NCI-H748 treated with DMSO at 0.1 percent for 48 hours (cell line): ENCODE measurements at places on chromosomes 6 and 20.

- no peak for DNase-seq
Measured at GRCh38 chr6:43940393-43941087, 170.5 kb downstream of the VEGFA start.

DNA sequence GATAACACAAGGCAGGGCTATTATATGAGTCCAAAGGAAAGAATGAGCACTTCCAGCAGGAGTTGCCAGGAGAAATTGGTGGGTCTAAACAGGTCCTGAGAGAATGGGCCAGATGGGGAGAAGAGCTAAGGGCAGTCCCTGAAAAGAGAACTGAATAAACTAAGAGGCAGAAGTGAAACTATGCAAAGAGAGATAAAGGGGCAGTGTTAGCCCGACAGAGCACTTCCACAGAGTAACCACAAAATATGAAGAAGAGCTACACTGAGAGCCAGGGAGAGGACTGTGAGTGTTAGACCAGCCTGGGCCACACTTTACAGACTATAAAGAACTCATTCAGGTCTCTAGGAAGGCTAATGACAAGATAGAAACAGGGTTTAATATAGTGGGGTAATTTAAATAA, 43.8 kb downstream of the RALGAPA2 start:
- no peak for DNase-seq

DNA sequence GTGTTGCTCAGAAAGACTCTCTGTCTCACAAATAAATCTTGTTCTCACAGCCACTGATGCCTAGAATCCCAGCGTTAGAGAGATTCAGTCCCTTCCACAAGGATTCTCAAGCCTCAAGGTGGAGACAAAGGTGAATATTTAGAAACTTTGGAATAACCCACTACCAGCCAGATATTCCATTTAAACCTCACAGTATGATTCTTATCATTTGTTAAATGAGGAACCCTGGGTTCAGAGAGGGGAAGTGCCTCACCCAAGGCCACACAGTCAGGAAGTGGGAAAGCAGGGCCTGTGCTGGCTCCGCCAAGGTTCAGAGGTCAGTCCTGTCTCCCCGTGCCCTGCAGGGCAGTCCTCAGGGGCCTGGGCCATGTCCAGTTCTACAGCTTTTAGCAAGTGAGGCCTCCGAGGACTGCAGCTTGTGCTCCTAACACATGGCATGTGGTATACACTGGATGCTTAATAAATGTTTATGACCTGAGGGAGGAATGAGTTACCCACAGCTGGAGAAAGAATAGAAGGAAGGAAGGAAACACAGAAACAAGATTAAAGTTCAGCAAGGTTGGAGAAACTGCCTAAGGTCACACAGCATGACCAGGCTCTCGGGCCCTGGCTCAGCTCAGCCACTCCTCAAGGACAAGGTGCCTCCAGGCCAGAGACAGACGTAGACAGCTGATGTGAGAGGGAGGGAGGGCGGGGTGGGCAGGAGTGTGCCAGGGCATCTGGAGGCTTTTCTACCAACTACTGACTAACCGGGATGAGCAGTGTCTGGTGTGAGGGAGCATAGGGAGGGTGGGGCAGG, 3.9 kb upstream of the TGM2 start:
- no peak for DNase-seq

DNA sequence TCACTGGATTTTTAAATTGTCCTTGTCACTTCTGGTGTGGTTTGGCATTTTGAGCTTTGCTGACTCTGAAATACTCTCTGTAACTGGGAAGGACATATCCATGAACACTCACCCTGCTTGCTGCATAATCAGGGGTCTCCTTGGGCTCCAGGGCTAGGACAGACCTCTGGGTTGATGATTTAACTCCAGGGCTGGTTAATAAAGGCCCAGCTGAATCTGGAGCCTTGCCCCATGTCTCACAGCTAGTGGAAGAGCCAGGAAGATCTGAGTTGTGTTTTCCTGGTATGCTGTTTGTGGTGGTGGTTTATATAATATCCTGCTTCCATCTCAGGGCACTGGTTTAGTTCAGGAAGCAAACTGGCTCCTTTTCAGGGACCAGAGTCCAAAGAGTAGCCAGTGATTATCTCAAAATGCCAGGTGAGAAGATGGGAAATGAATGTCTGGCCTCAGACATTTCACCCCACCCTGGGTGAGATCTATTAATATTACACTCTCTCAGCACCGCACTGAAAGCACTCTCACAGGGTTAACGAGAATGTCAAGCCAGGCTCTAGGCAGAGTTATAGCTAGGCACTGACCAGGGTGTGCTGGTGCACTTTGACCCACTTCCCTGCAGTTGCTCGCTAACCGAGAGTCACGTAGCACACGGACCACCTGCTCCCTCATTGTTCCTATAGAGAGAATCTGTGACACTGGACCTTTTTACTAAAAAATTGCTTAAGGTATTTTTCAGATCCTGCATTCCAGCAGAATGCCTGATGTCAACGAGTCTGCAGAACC, 90.1 kb upstream of the SLC22A16 start:
- DNase-seq: no peak

DNA sequence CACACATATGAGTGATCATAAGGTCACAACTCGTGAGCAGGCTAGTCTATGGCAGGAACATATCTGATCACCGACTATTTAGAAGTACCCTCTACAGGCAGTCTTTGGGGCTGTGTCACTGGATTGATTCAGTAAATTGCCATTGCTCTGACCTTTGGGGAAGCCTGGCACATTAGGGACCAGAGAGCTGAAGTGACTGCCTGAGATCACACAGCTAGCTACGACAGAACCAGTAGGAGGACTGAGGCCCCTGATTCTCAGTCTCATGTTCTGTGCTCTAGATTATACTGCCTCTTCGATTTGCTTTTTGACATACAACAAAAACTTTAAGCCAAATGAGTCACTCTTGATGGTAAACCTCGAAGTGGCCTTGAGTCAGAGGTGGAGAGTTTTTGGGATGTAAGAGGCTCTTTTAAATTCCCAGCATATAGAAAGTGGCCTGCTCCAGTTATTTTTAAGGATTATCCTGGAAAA, 247.5 kb upstream of the SUPT3H start:
- no peak for DNase-seq

GRCh38 chr6:150575836-150576235, 23.8 kb upstream of the PLEKHG1 start:
- no peak for DNase-seq

DNA sequence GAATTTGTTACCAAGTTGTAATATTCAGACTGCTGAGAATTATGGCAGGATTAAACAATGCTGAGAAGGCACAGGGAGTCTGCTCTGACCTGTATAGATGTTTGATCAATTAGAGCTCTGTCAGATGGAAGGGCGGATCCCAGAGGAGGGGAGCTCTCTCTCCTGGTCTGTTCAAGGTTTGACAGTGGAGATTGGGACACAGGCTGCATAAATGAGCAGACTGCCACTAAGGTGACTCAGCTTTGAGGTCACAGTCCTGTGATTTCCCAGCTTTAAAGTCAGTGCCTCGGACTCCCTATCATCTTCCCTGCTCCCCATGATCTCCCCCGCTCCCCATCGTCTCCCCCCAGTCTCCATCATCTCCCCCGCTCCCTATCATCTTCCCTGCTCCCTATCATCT, 59.2 kb upstream of the SLC22A23 start:
- DNase-seq: no peak

DNA sequence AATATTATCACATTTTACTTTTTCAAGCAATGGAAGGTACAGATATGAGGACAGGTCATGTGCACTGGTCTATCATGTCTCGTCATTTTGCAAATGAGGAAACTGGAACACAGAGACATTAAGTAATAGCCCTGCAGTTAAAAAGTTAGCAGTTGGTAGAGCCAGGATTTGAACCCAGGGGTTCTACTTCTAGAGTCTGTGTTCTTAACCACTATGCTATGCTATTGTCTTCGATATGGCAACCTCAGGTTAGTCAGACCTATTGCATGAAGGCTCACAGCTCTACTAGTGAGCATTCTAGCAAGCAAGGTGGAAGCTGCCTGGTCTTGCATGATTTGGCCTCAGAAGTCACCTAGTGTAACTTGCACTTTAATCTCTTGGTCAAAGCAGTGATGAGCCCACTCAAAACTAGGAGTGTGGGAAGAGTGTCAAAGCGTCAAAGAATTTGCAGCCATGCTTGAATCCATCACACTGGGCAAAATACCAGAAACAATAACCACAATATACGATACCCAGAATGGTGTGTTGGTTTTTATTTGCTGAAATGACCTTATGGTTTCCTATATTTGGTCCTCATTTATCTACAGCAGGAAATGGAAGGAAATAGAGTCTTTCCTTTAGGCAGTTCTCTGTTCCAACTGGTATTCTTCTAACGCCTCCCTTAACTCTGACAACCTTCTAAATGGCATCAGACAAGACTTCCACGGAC, 20.4 kb upstream of the BMP2 start:
- no peak for DNase-seq

DNA sequence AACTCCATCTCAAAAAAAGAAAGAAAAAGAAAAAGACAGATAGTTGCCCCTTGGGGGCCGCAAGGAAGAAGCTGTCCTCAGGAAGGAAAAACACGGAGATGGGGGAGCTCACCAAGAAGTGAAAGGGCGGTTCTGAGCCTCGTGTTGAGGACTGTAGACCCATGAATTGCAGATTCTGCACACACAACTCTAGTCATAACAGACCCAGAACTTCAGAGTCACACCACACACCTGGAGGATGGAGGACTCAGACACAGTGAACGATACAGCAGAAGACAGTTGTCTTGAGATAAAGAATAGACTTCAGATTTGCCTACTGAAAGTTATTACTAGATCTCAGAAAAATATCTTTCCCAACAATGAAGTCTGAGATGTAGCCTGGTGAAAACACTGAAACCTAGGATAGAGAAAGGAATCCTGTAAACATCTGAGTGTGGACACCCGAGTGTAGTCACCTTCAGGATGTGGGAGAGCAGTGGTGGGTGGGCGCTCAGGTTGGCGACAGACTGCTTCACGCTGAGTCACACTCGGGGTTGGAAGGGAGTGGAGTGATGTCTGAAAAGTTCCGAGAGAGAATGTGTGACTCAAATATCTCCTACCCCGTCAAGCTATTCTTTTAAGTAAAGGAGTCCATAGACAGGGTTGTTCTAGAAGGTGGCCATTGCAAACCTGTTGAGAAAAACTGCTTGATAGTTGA, 88.1 kb downstream of the MAP3K4 start:
- DNase-seq: no peak

DNA sequence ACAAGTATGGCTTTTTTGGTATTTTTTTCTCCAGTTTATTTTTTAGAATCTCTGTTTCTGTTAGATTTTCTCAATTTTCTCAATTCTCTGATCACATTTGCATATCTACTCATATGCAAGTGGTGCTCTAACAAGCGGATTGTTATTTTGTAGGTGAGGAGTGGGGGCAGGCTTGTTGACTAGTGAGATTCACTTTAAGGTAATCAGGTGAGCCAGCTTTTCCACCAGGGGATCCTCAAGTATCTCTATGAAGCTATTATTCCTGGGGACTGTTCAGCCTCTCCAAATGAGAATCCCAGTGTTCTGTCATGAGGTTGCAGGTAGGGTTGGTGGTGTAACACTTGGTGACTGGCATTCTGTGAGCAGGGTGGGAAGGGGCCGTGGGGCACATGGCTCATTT, 274.3 kb upstream of the FERMT1 start:
- peak; percentile 56 for DNase-seq

DNA sequence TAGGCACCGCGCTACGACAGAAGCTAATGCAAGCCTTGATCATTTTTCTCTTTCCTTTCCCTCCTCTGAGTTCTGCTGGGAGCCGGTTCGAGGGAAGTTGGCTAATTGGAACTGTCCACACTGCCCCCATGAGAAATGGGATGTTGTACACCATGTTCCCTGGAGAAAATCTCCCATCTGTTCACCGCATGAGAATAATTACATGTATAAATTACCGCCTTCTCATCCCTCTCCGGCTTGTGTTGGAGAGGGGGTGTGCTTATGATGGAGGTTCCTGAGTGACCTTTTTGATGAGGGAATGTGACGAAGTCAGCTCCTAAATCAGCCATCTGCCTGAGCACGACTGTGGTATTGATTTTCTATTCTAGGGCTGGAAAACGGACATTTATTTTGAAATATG, 320.2 kb upstream of the SULF2 start:
- DNase-seq: no peak

DNA sequence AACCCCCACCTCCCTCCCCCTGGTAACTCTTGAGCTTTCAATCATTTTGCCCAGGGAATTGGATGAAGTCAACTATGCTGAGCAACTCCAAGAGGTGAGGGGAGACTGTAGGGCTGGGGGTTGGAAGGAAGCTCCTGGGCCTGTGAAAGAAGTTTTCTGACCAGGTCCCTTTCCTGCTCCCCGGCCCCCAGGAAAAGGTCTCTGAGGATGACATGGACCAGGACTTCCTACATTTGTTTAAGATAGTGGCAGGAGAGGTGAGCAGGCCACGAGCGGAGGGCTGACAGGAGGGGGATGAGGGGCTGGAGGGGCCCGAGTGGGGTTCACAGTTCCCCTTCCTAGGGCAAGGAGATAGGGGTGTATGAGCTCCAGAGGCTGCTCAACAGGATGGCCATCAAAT, 21.8 kb downstream of the CAPN11 start:
- DNase-seq: no peak

DNA sequence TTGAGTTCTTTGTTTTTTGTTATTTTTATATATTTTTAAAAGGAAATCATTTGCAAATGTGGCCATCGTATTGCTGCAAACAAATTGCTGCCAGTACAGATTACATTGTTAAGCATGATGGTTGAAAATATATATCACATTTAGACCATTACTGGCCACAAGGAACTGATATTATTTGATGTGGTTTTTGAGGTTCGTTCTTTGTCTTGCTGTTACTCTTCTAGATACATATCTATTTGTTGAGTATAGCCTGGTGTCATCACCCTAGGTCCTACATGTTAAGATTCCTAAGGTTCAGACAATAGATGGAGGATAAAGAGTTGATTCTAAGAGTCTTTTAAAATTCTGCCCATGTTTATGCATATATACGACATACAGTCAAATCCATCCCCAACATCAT, 306.0 kb downstream of the FARS2 start:
- no peak for DNase-seq

GRCh38 chr6:46410334-46410953, 80.8 kb downstream of the RCAN2 start:
- DNase-seq: peak; percentile 40

- no peak for DNase-seq
Measured at GRCh38 chr6:90294989-90295853, 1.4 kb downstream of the BACH2 start.

- peak; percentile 95 for DNase-seq
Measured at GRCh38 chr6:33288921-33289783, at the start of the genes PFDN6 and WDR46. TSS of gene PFDN6 (plus strand) at chr6:33289601. CDS start at chr6:33289857, 256 bp downstream. TSS of gene WDR46 (minus strand) at chr6:33289239. CDS start at chr6:33289170, 69 bp downstream.

DNA sequence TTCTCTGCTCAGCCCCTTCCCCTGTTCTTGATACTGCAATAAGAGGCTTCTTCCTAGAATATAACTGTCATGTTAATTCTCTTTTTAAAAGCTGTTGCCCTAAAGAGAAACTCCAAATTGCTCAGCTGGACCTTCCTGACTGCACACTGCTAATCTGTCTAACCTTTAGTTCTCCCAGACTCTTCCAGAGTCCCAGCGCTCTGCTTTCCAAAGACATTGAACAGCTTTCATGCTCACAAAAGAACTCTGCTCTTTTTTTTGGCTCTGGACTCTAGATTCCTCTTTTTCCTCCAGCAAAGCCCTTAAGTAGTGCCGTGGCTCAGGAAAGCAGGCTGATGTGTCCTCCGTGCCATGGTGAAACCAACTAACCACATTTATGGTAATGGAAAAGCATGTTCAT, 356.6 kb upstream of the RSPO3 start:
- DNase-seq: no peak

GRCh38 chr6:111949546-111949945, 76.3 kb upstream of the FYN start:
- no peak for DNase-seq

GRCh38 chr6:122198922-122199321, 200.5 kb upstream of the HSF2 start:
- DNase-seq: no peak
